ENCODE measurements at places on chromosomes 6 and 20.

DNA sequence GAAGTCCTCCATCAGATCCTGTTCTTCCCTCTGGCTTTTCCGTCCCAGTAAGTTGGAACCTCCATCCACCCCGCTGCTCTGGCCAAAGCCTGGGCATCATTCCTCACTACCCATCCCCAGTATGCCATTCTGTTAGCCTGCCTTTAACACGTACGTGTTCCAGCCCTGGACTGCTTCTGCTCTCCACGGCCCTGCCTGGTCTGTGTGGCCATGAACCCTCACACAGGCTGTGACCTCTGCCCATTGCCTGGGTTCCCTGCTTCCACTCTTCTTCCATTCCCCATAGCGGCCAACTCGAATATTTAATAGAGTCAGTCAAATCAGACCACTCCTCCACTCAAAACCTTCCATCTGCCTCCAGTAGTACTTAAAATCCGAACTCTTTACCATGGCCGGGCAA is 29.4 kb downstream of the RALGAPA2 start:
- DNase-seq: no peak

DNA sequence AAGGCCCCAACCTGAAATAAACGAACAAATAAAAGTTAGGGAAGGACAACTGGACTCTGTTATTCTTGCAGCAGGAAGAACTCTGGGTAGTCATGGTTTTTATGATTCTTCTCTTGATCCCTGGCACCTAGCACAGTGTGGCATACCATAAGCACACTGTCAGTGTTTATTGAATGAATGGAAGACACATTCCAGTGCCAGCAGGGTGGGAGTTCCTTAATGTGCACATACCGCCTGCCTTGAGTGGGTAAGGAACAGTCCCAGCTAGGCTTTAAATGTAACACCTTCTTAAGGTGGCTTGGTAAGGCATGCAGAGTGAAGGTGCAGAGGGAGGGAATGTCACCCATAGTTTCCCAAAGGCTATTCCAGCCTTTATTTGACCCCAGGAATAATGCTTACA is 162.9 kb upstream of the CEP162 start:
- DNase-seq: no peak

- DNase-seq: no peak
Measured at GRCh38 chr20:44750081-44750805, 4.6 kb downstream of the KCNK15 start.

DNA sequence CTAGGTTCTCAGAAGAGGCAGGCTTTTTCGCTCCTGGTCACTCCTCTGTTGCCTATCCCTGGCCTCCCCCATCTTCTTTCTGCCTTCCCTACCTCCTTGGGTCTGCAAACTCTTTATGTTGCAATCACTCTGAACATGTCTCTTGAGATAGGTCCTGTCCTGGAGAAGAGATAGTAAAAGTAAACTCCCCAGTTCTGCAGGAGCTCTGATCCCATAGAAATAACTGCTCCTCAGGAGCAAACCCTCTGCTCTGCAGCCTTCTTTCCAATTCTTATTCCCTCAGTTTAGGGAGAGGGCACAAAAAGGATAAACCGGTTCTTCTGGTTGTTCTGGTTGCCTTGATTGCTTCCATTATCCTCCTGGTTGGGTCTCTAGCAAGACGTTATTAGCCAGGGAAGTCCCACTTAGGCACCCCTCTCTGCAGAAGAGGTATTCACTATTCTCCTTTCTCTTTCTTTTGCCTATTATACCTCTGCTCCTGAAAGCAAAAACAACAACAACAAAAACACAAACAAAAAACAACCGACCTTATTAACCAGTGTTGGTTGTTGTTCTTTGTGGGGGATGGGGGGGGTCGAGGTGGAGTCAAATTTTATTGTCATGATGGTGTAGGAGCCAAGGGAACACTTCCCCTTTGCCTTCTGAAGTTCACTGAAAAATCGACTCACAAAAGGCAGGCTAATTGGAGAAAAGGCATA is 973 bp downstream of the TRIM38 start:
- no peak for DNase-seq

- DNase-seq: no peak
Measured at GRCh38 chr6:137884149-137884909, 17.3 kb downstream of the TNFAIP3 start.

All from activated T-helper 1 cell treated with anti-CD3 and anti-CD28 coated beads, Interleukin-12 subunit alpha, Interleukin-12 subunit beta, Interleukin-2, Interleukin-4 antibody, amounts not matched to agents 30 ng/mL and 10 ng/mL and 1 ng/mL, durations not matched to agents 14 hours and 24 hours and 36 hours (primary cell).